ENCODE measurements at places on chromosomes 3 and 15.

DNA sequence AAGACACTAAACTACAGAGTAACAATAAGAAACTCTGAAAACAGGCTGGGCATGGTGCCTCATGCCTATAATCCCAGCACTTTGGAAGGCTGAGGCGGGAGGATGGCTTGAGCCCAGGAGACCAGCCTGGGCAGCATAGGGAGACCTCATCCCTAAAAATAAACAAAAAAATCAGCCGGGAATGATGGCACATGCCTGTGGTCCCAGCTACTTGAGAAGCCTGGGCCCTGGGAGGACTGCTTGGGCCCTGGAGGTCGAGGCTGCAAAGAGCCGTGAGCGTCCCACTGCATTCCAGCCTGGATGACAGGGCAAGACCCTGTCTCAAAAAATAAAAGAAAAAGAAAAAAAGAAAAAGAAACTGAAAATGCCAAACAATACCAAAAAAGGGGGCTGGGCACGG, 55.4 kb downstream of the TMCC1 start:
- no peak for DNase-seq

GRCh38 chr15:41429003-41429890, 12.4 kb downstream of the RTF1 start:
- DNase-seq: no peak

DNA sequence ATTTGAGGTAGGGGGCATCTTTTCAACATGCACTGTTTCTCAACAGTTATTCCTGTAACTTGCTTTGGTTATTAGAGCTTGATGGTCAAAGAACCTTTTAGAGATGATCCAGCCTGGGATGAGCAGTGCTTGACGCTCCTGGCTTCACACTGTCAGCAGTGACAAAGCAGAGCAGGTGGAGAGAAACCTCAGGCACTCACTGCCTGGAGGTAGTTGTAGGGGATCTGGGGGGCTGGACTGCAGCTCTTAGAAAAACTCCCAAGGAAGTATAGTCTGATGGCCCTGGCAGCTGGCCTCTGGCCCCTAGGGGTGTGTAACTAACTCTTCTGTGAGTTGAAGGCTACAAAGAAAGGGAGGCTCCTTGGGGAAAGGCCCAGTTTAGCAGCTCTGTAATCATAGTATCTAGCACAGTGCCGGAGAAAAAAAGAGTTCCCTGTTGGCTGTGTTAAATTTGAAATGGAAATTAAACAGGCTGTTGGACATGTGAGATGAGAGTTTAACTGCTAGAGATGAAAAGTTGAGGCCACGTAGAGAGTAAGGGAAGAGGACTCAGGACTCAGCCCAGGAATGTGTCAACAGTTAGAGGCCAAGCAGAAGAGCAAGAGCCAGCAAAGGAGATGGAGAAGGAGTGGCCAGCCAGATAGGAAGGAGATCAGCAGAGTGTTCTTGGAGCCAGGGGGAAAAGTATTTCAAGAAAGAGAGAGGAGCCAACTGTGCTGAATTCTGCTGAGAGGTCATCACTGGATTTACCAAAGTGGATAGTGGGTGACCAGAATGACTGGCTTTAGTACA, 14.2 kb downstream of the OXNAD1 start:
- DNase-seq: no peak

DNA sequence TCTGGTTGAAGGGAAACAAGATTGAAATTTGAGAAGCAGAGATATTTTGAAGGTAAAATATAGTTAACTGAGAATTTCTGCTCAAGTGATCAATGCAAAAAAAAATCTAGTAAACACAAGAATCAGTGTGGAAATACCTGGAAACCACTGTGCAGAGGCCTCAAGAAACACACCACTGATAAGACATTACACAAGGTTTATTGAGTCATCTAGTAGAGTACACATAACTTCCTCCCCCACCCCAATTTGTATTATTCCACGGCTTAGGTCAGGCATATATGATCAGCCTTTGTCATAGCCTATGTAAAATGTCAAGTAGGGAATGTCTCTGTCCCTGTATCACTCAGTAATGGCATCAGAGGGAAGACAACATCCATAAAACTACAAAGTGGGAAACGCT, 447.8 kb upstream of the BCHE start:
- peak; percentile 11 for DNase-seq

DNA sequence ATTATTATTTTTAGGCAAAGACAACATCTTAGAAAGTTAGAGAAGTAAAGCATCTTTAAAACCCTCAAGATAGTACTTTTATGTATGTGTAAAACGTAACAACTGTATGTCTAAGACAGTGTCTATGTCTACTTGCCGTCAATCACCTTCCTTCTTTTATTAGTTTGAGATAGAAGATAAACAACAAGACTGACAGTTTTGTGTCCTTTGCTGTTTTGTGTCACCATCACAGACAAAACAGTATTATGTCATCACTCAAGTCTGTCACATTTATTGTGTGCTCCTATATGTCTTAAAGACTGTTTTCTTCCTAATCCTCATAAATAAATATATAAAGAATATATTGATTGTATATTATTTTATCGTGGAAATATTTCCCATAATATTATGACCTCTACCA, 908.3 kb downstream of the CADM2 start:
- DNase-seq: no peak

Data from SW 1271 (cell line).